ENCODE measurements at places on chromosomes 3 and 15. TPM values are rescaled to one million over a fixed set of nuclear protein-coding genes. Genes with fewer than 3 reads are reported as not detected.

DNA sequence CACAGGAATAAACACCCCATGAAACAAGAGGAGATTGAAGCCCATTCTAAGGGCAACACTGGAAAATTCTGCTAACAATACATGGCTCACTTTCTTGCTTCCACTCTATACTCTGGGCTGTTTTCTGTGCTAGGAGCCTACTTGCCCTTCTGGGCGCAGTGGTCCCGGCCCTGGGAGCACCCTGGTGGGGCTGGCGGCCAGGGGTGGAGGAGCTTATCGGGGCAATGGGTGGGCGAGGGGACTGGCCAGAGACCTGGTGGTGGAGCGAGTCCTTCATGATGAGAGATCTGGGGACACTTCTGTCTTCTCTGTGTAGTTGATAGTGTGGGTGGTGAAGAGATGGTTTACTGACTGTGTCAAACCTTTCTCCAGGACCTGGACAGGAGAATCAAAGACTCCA is 1128.5 kb downstream of the TBL1XR1 start:
- DNase-seq: no peak

- DNase-seq: peak; percentile 79
Observed at GRCh38 chr3:36893137-36893557, 51.7 kb downstream of the TRANK1 start.

DNA sequence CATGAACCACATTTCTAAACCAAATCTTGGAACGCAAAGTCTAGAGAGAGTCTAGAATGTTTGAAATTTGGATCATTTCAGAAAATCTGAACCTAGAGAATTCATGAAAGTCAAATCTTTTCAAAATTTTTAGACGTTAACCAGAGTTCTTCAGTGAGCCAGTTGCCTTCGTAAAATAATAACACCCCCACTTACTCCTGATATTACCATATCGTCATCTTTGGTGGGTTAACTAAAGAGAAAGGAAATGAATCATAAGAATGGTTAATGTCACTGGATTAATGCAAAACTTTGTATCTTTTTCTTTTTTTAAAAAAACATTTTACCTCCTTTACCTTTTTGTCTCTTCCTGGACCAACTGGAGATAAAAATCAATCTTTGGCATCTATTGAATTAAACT is 1.2 kb upstream of the ZBED2 start:
- DNase-seq: no peak

DNA sequence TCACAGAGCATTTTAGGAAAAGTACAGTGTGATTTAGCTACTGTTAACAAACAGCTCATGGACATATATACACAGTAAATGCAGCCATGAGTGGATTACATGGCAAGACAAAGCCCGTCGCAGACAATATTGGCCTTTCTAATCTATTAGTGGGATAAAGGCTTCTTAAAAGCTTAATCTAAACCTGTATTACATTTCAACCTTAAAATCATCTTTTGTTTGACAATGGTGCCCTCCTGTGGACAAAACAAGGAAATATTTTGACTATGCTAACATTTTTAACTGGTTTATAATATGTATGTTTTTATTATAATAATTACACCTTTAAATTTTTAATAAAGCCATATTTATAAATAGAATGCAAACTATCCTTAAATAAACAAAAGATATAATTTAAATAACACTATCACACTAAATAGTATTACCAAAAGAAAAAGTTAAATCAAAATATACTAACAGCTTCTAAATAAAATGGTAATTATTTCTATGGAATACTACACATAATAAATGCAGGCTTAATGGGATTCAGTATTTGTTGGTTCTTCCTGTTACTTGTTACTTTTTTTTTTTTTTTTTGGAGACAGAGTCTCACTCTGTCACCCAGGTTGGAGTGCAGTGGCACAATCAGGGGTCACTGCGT is 38.6 kb downstream of the TAFA4 start:
- DNase-seq: peak; percentile 43

DNA sequence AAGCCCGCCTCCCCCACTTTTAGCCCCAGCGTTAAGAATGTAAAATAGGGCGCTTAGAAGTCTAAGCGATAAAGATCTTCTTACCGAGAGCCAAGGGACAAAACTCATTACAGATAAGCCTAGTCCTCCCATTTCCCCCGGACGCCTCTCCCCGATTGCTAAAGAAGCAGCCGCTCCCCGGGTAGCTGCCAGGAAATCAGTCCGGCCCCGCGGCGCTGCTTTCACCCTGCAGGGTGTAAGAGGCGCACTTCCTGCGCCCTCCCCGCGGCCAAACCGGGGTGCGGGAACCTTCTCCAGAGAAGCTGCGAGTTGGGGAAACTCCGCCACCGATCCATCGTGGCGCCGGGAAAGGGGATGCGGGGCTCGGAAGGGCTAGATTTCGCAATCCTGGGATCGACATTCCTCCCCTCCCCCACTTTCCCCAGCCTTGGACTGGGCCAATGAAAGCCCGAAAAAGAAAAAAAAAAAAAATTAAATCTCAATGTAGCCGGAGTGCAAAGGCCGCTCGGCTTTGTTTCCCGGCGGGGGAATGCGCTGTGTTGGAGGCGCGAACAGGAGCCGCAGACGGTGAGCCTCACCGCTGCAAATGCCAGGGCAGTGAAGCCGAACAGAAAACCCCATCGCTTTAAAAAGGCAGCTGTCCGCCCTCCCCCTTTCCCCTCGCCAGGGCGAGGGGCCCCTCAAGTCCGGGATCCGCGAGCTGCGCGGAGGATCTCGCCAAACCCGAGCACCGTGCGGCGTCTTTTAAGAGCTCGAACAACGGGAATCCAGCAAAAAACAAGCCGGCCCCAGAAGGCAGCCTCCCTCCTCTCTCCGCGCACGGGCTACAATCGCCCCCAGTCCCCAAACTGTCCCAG is 626 bp upstream of the PTPRG start:
- peak; percentile 70 for DNase-seq

- DNase-seq: no peak
Observed at GRCh38 chr15:58064980-58065444, 499 bp downstream of the ALDH1A2 start.

- no peak for DNase-seq
Observed at GRCh38 chr3:48352546-48352945, 19.1 kb upstream of the SPINK8 start.

- no peak for DNase-seq
Observed at GRCh38 chr3:138062626-138063025, 52.7 kb downstream of the CLDN18 start.

DNA sequence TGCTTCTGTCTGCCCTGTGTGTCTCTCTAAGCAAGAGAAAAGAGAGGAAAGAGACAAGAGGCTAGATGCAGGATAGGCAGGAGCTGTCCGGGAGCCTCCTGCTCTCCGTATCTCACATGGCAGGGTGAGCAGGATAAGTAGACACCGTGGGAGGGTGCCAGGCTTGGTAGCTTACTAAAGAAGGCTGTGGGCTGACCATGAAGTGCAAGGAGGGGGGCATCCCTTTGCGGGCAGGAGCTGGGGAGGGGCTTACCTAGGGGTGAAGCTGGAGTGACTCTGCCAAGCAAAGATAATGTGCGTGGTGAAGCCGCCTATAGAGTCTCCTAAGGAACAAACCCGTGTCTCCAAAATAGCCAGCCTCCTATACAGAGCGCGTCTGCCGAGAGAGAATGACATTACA is 33.7 kb upstream of the TMC3 start:
- no peak for DNase-seq

DNA sequence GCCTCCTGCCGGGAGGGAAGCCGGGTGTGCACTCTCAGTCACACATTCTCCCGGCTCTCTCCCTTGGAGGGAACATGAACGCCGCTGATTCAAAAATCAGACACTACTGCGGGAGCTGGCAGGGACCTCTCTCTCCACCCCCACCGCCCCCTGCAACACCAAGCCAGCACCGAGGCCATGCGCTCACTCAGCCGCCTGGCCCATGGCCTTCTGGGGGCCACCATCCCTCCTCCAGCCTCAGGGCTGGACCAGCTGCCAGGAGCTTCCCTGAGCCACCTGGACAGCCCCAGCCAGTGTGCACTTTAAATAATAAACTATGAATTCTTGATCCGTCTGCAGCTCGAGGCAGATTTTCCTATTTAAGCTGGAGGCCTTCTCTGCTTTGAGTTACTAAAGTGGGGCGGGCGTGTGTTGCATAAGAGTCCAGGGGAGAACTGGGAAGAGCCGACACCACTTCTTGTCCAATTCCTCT is 30.6 kb downstream of the ADAMTS17 start:
- no peak for DNase-seq

Gene FEZF2
- not detected for total RNA-seq

Gene FBXL2
- not detected for total RNA-seq

Gene LRRC57
- 29.0 TPM for total RNA-seq

Gene DLEC1
- total RNA-seq: not detected

Gene MCTP2
- total RNA-seq: 91.6 TPM
